ENCODE measurements at places on chromosomes 13 and 19.

DNA sequence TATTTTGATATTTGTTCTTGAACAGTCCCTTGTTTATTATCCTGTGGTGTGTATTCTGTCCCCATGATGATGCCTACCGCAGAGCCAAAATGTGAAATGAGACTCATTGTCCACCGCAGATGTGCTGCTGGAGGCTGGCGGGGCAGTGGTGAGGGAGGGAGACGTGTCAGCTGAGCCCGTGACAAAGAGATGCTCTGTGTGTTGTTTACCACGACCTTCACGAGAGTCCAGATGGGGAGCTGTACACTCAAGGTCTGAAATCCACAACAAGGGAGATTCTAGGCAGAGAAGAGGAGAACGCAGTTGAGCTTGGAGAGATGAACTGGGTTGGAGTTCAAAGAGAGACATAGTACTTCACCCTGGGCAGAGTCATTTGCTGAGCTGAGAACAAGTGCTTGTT lies 20.8 kb upstream of the AMER2 start:
- no peak for DNase-seq

- DNase-seq: peak; percentile 70
Observed at GRCh38 chr19:49555600-49556411, 24.6 kb downstream of the NOSIP start.

GRCh38 chr19:5494773-5495172 lies 39.6 kb downstream of the ZNRF4 start:
- no peak for DNase-seq

- no peak for DNase-seq
Observed at GRCh38 chr13:68905186-68905585, 1202.4 kb upstream of the ATXN8OS start.

GRCh38 chr13:102726430-102726829 lies 31.6 kb upstream of the METTL21C start:
- DNase-seq: no peak

GRCh38 chr19:11887234-11887610 lies 360 bp upstream of the ZNF69 start:
- no peak for DNase-seq

- no peak for DNase-seq
Observed at GRCh38 chr19:48992581-48993174, 431 bp downstream of the GYS1 start.

GRCh38 chr13:31824705-31825517 lies 85.6 kb downstream of the RXFP2 start:
- no peak for DNase-seq

DNA sequence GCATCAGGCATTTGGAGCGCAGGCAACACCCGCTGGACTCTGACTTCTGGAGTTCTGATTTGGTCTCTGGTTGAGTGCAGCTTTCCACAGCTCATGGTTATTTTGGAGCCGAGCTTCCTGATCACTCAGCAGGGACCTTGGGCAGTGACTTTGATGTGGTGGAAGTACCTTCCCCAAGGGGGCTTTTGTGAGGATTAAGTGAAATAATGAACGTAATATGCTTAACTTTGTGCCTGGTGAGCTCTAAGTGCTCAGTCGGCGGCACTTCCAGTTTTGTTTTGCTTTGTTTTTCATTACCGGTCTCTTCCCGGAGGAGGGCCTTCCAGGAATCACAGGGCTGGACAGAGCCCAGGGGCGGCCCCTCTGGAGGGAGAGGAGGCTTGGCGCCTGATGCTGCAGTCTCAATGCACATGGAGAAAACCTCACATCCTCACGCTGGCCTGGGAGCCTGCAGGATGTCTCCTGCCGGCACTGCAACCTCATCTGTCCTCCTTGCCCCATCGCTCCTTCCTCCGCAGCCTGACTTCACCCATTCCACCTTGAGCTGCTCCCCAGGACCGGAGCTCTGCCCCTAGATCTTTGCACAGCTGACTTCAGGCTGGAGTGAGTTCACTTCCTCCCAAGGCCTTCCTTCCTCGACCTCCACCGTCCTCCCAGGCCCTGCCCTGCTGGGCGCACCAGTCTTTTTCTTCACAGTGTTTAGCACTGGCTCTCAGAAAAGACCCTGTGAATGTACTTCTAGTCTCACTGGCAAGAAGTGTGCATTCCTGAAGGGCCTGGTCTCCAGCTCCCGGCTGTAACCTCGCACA lies 1.5 kb downstream of the PLEKHF1 start:
- no peak for DNase-seq

GRCh38 chr13:36920616-36921185 lies 663 bp upstream of the SMAD9 start:
- no peak for DNase-seq

GRCh38 chr13:31067416-31068118 lies 94.1 kb downstream of the HSPH1 start:
- no peak for DNase-seq

DNA sequence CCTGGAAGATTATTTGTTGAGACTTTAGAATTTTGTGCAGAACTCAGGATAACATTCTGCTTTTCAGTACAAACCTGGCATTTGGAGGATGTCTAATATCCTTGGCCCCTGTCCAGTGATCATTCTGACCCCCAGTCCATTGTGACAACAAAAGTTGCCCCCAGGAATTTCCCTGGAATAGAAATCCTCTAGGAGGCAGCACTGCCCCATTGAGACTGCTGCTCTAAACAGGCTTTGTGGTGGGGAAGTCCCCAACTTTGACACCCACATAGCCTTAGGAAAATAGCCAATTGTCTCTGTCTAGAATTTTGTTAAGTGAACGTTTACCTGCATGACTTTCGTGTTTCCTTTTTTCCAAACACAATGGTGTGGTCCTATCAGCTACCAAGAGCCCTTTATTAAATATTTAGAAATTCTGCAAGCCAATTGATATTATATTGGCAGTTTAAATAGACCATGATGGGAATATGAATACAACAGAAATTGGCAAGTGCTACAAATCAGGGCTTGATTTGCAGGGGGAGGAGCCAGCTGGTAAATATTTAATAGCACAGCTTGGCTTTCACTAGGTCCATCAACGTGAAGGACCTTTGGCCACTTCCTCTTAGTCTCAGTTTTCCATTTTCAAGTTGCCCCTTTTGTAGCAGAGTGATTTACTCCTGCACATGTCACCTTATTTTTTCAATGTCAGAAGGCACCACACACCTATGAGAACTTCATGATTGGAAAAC lies 451.7 kb downstream of the EFNB2 start:
- DNase-seq: no peak

- DNase-seq: no peak
Observed at GRCh38 chr19:47723581-47723940, 10.3 kb downstream of the EHD2 start.

DNA sequence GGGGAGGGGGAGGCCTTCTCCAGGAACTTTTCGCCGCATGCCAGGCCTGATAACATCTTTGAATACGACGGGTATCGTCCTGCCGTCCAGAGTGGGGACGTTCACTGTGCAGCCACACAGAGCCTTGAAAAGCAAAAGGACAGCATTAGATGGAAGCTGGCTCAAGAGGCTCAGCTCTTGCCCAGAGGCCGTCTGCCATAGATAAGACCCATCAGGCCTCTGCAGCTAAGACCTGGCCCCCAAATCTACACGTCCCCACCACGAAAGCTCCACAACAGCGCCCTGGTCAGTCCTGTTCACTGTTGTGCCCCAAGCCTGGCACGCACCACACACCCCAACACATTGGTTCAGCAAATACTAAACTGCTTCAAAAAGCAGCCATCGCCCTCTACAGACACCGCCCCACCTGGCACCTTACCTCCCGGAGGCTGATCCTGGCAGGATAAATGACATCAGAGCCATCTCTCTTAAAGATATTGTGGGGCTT lies 2.1 kb downstream of the DNAJB1 start:
- DNase-seq: no peak

DNA sequence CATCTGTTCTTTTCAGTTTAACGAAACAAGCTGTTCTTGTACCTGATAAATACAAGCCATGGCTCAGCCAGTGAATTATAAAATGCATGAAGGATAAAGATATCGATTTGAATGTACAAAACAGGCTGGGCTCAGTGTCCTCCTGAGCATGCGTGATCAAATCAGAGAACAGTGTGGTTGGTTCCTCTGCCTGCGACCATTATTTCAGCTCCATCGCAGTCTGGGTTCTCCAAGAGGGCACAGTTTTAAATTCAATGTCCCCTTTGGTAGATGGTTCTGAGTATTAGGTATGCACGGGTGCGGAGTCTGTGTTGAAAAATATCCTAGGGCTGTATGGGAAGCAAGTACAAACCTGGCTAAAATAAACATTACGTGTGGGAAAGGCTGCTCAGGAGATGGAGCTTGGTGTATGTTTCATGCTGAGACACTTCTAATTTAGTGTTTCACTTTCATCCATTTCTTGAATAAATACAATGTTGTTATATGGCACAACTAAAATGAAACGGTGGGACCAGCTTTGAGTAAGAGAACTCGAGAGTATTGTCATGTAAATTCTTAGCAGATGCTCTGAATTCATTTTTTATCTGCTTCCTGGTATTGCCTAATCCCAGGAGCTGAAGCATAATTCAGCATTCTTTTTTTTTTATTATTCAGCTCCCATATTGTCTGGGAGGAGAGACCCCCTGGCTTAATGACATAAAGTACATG lies 458.7 kb downstream of the MYO16 start:
- DNase-seq: no peak

- DNase-seq: no peak
Observed at GRCh38 chr13:40590112-40590862, 76.2 kb downstream of the FOXO1 start.

GRCh38 chr13:66887088-66887487 lies 343.0 kb downstream of the PCDH9 start:
- DNase-seq: no peak

GRCh38 chr13:36345438-36346221 lies 564 bp downstream of the SPART start:
- DNase-seq: no peak

DNA sequence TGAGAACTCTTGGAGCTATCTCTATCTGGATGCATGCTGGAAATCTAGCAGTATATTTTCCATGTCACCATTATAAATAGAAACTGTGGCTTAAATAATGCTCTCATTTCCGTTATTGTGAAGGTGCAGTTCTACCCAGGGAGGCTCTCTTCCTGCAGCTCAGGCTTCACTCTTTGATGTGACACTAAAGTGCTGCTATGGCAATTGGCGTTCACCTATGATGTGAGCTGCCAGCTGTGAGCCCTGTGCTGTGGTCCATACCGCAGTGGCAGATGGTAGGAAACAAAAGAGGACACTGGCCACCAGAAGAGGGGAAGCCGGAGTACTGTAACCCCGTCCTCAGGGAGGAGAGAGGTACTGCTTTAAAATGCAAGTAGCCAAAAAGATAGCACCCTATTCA lies 40.6 kb upstream of the ZNF681 start:
- no peak for DNase-seq

GRCh38 chr13:47119575-47120235 lies 222.9 kb upstream of the HTR2A start:
- no peak for DNase-seq

- no peak for DNase-seq
Observed at GRCh38 chr19:35929876-35930275, 6.3 kb upstream of the LRFN3 start.

DNA sequence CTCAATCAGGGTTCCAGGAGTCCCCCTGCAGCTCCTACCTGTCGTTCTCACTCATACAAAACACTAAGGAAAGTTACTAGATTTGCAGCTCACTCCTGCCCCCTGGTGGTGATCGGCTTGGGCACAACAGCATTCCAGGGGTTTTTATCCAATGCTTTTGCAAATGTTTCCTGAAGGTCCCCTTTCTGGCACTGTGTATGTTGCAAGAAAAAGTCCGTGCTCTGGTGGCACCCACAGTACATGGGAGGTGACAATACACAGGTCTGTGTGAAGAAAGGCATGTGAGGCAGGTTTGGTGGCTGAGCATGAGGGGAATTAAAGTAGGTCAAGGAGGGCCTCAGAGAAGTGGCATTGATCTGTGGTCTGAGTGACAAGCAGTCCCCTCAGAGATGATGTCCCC lies 8.6 kb upstream of the TYK2 start:
- peak; percentile 74 for DNase-seq

DNA sequence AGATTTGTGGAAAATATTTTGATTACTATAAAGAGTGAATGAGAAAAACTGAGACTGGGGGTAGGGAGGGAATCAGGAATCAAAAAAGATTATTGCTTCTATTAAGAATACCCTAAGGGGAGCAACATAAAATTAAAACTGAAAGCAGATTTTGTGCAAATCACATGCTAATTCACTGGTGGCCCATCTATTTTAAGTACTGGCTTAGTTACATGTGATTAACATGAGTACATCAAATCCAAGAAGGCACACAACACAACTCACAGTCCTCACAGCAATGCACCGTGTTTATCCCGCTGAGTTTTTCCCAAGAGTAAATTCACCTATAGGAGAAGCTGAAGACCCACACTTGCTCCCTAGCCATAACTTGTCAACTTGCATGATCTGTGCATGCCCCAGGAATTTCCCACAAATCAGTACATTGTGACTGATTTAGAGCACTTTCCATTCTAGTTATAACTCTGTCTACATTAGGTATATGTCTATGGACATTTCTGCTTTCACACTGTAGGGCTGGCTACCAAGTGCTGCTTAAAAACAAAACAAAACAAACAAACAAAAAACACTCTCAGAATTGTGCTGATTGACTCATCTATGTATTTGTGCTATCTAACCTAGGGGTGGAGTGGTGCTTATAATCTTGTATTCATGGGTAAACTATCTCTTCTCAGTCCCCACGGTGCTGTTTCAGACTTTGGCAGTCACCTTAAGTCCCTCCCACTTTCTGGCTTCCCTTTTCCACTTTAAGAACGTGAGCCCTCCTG lies 24.3 kb downstream of the AMER2 start:
- DNase-seq: no peak

- no peak for DNase-seq
Observed at GRCh38 chr19:31285744-31286143, 63.5 kb downstream of the TSHZ3 start.
